T-helper 2 cell treated with Interferon-gamma antibody and Interleukin-4, amounts not matched to agents 5 μg/mL and 100 μg/mL, for 36 hours (primary cell): ENCODE measurements at places on chromosomes 3 and 15.

GRCh38 chr3:45628746-45629145, 34.2 kb downstream of the LIMD1 start:
- DNase-seq: no peak

GRCh38 chr15:62483814-62484213, 318.7 kb upstream of the C2CD4B start:
- no peak for DNase-seq

- DNase-seq: no peak
These were observed 20.8 kb downstream of the AKAP13 start for GRCh38 chr15:85401108-85401774.

GRCh38 chr15:31078471-31078870, 23.1 kb downstream of the TRPM1 start:
- no peak for DNase-seq

GRCh38 chr15:58329781-58330671, 101.8 kb upstream of the LIPC start:
- DNase-seq: no peak

DNA sequence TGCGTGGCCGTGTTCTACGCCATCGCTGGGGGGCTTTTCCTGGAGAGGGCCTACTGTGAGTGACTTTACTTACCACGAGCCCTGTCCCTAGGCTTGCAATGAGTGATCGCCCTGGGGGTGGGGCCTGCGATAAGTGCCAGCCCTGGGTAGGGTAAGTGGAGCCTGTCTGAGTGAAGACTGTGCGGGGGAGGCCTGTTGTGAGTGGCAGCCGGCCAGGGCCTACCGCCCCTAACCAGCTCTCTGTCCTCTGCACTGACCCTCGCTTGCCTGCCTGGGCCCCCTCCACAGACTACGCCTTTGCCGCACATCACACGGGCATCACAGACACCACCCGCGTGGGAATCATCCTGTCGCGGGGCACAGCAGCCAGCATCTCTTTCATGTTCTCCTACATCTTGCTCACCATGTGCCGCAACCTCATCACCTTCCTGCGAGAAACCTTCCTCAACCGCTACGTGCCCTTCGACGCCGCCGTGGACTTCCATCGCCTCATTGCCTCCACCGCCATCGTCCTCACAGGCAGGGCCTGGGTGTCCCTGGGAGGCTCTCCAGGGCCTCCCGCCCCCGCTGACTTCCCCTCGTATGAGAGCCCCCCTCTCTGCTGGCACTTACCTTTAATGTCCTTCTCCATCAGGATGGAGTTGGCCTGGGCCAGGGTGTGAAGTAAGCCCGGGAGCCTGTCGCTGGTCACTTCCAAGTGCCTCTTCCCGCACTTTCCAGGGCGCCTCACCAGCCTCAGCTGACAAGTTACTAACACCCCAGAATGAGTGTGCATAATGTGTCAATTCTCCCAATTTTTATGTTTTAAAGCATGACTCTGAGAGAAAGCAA, 22.4 kb downstream of the DUOX1 start:
- no peak for DNase-seq

- no peak for DNase-seq
These were observed 84.3 kb downstream of the HERC1 start for GRCh38 chr15:63749330-63749942.
